Mammary epithelial cell (primary cell): ENCODE measurements at places on chromosomes 13 and 19.

GRCh38 chr13:32880636-32881035 lies 135.6 kb upstream of the KL start:
- no peak for DNase-seq

DNA sequence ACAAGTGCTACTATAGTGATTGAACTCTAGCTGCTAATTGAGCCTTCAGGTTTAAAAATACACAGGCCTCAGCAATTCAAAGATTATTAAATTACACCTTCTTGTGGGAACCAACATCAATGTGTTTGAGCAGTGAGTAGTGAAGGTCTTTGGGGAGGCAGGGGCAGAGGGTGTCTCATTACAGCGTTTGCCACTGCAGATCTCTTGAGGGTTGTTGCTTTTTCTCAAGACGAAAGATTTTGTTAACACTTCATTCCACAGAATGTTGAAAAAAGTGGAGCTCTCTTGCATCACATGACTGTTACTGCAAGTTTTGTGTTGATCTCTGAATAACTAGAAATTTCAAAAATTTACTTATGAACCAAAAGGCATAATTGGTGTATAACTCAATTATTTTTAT lies 253.6 kb downstream of the ATP8A2 start:
- no peak for DNase-seq

DNA sequence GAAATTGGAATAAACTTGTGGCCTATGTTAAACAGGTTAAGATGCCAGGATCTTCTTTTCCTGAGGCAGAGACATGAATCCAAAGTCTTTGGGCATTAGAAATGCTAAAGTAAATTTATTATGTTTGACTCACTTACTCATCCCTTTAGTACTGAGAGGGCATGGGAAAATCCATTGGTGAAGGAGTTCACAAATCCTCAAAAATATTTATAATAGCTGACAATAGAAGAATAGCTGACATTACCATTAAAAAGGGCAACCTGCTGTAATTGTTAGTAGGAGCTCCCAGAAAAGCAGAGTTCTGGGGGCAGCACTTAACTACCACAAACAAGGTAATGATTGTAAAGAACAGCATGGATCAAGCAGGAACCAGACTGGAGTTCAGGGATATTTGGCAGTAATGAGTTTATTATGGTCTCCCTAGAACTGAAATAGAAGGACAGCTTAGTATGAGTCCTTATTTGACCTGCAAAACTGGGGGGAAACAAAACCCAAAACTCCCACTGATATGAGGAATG lies 285.8 kb upstream of the KLHL1 start:
- no peak for DNase-seq

GRCh38 chr19:35643255-35644205 lies 2.0 kb downstream of the ETV2 start:
- DNase-seq = peak; percentile 76

DNA sequence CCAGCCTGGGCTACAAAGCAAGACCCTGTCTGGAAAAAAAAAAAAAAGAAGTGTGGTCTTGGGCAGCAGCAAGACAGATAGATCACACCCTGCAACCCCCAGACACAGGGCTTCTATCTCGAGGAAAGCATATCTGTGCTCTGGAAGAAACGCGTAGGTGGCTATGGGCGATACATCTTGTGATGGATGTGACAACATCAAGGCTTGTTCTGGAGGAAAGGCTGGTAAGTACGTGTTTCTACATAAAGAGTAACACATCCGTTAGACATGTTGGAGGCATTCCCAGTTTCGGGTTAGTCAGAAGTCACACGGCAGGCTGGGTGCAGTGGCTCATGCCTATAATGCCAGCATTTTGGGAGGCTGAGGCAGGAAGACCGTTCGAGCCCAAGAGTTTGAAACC lies 6.6 kb upstream of the DHDH start:
- DNase-seq = peak; percentile 99

GRCh38 chr13:24287748-24288287 lies 21.6 kb upstream of the C1QTNF9 start:
- no peak for DNase-seq

- no peak for DNase-seq
Observed at GRCh38 chr19:30387311-30388115, 15.3 kb downstream of the ZNF536 start.

- DNase-seq = no peak
Observed at GRCh38 chr13:23992781-23993679, 95.7 kb upstream of the C1QTNF9B start.

DNA sequence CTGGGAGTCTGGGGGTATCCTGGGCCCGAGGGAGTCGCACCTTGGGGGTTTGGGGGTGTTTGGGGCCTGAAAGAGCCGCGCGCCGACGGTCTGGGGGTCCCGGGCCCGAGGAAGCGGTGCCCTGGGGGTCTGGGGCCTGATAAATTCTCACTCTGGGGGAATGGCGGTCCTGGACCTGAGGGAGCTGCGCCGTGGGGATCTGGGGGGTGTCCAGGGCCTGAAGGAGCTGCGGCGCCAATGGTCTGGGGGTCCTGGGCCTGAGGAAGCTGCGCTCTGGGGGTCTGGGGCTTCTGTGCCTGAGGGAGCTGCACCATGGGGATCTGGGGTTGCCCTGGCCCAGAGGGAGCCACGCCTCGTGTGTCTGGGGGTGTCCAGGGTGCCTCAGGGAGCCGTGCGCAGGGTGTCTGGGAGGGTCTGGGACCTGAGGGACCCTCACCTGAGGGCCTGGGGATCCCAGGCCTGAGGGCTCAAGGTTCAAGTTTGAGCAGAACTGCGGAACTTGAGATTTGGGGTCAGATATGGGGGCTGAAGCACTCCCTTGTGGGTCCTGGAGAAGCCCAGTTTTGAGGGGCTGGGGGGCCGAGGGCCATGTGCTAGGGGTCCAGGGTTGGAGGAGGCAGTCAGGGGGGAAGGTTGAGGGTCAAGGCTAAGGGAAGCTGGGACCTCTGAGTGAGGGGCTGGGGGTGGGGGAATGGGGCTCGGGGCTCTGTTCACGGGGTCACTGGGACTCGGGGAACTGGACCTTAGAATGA lies 1.1 kb downstream of the HDGFL2 start:
- no peak for DNase-seq

DNA sequence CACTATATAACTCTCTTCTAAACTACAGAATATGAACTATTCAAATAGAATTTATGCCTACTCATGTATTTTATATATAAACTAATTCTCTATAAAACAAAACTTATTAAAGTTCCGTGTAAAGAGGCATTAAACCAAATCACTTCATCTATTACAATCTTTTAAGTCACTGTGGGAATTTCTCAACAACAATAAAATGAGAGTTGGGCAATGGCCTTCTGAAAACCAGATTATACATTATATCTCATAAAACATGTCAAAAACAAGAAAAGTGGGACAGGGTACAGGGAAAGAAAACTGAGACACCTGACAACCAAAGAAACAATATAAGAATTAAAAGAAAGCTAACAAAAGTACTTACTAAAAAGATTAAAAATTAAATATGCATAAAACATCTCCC lies 145.2 kb downstream of the DIAPH3 start:
- DNase-seq = no peak

DNA sequence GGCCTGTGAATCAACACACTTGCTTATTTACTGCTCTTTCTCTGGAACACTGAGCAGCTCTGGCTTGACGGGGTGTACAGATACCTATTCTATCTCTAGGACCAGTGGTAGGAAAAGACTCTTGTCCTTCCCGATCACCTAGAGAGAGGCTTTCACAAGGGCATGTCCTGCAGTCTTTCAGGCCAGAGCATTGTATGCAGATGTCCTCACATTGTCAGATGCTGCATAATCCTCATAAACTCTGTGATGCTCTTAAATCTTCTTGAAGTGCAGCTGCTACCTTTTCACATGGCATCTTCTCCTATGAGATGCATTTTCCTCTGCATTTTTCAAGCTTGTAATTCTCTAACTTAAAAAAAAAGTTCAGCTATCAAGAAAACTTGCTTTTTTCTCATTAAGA lies 369.4 kb downstream of the OLFM4 start:
- no peak for DNase-seq

GRCh38 chr19:15288146-15288963 lies 44.0 kb downstream of the BRD4 start:
- peak; percentile 71 for DNase-seq

DNA sequence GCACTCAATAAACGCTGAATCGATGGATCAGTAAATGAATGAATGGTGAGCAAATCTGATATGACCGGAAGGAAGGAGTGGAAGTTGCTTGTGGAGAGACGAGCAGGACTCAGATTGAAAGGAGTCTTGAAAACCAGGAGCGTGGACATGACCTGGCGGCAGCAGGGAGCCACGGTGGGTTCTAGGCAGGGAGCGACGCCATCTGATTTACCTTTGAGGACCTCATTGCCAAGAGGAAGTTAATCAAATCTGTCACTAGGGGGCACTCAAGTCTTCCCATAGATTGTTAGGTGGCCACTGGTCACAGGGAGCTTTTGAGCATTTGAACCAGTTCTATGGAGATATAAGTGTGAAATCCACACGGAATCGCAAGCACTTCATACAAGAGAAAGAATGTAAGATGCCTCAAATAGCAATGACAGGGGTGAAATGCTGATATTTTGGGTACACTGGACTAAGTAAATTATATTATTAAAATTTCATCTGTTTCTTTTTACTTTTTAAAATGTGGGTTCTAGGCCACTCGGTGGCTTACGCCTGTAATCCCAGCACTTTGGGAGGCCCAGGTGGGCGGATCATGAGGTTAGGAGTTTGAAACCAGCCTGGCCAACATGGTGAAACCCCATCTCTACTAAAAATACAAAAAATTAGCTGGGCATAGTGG lies 9.2 kb upstream of the FBN3 start:
- peak; percentile 76 for DNase-seq

- no peak for DNase-seq
Observed at GRCh38 chr13:109021558-109021957, 392.1 kb downstream of the MYO16 start.

- peak; percentile 28 for DNase-seq
Observed at GRCh38 chr19:18119013-18119716, 21.6 kb downstream of the MAST3 start.

DNA sequence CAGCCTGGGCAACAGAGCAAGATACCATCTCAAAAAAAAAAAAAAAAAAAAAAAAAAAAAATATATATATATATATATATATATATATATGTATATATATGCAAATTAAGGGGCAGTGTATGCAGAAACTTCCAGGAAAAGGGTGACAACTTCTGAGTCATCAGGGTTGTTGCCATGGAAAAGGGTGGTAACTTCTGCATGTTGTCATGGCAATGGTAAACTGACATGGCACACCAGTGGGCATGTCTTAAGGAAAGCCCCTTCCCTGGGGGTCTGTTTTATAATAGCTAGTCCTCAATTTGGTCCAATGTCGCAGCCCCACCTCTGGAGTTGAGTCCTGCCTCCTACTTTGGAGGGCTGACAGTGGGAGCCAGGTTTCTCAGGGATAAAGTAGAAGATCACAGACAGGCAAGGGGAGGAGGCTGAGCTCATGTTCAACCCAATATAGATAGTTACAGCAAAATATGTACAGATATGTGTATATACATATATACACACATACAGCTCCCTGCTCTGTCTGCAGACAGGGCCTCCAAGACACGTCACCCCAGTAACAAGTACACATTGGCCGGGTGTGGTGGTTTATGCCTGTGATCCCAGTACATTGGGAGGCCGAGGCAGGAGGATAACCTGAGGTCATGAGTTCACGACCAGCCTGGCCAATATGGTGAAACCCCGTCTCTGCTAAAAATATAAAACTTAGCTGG lies 7.2 kb upstream of the FCHO1 start:
- peak; percentile 30 for DNase-seq

- peak; percentile 47 for DNase-seq
Observed at GRCh38 chr19:15532779-15533521, 24.6 kb downstream of the CYP4F22 start.

DNA sequence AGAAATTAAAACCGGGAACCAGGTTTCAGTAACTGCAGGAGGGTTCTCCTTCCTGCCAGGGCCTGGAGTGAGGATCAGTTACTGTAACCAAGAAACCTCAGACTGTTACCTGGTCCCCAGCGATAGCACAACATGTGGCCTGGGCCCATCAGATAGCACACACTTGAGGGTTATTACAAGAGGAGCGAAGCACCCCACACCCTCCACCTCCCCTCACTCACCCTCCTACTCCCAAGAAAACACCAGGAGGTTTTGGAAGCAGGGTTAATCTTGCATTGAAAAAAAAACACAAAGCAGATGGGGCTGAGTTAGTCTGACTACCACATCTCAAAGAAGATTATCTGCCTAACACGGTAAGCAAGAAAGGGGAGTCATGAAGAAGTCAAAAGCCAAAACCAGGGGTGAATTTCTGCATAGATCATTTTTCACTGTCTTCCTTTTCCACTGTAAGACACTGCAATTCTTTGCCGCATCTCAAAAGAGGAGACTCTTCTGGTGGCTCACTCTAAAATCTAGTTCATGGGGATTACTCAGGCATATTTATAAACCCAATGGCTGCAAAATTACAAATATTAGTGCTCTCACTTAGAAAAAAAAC lies 75.9 kb upstream of the DOCK9 start:
- DNase-seq = no peak

- peak; percentile 59 for DNase-seq
Observed at GRCh38 chr19:46218160-46218559, 11.4 kb upstream of the IGFL1 start.

- DNase-seq = no peak
Observed at GRCh38 chr19:867301-867793, 7.9 kb downstream of the CFD start.

- no peak for DNase-seq
Observed at GRCh38 chr13:98751861-98752466, 508 bp downstream of the SLC15A1 start.
